ENCODE measurements at places on chromosomes 4 and X.

GRCh38 chr4:185903205-185903604 lies 91.2 kb upstream of the SORBS2 start:
- DNase-seq, result no peak

DNA sequence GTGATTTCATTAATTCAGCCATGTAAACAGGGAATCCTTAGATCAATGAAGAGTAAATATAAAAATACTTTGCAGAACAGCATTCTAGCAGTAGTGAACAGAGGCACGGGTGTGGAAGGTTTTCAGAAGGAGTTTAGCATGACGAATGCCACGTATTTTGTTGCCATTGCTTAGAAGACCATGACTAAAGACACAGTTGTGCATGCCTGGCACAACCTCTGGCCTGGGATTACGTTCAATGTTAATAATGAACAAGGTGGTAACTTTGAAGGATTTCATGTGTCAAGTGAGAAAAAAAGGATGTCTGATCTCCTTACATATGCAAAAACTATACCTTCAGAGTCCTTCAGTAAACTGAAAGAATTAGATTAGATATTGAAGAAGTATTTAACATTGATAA lies 171.9 kb downstream of the MAGEB5 start:
- no peak for DNase-seq

DNA sequence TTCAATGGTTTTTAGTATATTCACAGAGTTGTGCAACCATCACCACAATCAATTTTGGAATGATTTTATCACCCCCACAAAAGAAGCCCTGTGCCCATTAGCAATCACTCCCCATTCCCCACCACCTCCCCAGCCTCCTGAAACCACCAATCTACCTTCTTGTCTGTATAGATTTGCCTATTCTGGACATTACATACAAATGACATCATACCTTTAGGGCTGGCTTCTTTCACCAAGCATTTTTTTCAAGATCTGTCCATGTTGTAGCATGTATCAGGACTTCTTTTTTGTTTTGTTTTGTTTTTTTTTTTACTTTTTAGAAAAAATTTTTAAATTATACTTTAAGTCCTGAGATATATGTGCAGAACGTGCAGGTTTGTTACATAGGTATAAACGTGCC lies 108.1 kb downstream of the RTL9 start:
- no peak for DNase-seq

GRCh38 chrX:93419642-93420041 lies 253.7 kb downstream of the NAP1L3 start:
- DNase-seq, result no peak

GRCh38 chr4:12778706-12779105 lies 705.4 kb downstream of the RAB28 start:
- no peak for DNase-seq

DNA sequence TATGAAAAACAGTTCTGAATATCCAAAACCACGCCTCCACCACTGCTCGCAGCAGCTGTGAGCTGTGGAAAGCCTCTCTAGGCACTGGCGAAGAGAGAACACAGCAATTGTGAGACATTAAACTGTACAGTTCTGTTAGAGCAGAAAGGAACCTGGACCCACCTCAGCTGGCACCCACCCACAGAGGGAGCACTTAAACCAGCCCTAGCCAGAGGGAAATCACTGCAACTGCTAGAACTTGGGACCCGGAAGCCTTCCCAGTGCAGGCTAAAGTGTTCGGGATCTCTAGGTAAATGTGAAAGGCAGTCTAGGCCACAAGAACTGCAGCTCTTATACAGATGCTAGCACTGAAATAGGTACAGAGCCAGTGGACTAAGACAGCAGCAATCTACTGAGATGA lies 308.8 kb downstream of the PRR32 start:
- no peak for DNase-seq

DNA sequence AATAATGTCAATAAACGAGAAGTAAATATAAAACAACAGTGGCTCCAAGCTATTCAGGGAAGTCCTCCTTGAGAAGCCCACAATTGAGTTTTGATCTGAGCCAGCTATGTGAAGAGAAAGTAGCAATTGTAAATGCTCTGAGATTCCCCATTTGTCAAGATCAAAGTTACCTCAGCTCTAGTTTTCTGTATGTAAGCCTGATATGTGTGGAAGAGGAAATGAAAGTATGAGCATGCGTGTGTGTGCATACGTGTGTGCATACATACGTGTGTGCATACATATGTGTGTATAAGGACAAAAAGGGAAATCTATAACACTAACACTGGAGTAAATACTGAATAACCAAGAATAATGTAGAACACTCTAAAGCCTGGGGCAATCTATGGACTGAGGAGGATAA lies 130.3 kb downstream of the SCFD2 start:
- no peak for DNase-seq

All from amygdala (tissue), 56 donors.